ENCODE measurements at places on chromosomes 1 and 21.

DNA sequence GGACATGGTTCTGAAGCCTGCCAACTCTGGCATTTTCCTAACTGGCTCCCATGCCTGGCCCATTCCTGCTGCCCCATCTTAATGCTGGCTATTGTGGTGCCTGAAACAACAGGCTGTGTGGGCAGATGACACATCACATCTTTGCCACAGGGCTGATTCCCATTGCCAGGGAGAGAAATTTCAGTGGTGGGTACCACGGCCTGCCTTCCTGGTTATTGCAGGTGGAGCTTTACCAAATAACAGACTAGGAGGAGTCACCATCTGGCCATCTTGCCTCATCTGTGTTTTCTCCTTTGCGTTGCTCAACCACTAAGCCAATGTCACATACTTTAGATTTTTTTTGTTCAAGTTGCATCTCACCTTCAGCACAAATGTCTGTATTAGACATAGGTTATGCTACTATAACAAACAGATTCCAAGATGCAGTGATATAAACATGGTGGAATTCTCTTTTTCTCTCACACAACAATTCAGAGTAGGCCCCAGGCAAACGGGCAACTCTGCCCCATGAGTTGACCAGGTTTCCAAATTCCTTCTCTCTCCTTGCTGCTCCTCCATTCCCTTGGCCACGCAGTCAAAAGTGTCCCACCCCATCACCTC is 14.1 kb downstream of the CDA start:
- DNase-seq: no peak

DNA sequence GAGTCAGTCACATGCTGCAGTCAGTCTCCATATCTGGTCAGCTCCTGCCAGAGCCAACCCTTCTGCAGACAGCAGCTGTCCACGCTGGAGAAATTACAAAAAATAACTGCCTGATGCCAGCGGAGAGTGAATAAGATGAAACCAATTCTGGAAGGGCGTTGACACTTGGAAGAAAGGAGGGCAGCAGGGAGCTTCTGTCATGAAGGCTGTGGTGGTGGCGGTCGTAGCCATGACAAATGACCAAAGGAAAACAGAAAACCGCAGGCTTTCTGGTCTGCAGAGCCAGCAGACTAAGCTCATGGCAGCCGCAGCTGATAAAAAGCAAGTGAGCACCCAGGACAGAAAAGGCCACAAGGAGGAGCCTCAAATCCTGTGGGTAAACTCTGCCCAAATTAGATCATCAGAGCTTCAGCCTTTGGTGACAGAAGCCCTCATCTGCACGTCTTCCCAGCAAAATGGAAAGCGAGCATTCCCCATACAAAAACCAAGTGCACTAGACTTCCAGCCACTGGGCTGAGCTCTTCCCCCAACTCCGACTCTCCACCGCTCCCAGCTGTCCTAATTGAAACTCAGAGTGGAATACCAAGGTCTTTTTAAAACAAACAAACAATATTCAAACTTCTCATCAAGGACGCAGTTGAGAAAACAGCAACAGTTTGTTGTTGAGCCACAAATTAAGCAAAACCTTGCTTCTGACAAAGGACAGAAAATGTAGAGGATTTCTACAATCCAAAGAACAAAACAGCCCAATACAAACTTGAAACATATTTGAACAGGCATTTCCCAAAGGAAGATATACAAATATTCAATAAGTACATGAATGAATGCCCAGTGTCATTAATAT is 28.7 kb downstream of the RSPH1 start:
- DNase-seq: no peak

DNA sequence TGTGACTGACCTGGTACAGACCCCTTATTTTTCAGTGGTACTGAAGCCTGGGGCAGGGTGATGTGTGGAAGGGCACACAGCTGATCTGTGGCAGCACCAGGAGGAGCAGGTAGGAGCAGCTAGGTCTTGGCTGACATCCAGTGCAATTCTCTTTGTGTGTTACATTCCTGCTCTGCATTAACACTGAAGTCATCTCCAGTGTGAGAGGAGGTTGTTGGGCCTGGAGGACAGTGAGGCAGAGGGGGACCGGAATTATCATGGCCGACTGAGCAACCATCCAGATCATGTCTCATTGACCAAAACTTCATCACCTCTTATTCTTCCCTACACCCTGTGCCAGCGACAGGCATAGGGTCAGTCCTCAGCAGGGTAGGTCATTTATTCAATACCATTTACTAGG is 1.5 kb downstream of the SLAMF8 start:
- no peak for DNase-seq

DNA sequence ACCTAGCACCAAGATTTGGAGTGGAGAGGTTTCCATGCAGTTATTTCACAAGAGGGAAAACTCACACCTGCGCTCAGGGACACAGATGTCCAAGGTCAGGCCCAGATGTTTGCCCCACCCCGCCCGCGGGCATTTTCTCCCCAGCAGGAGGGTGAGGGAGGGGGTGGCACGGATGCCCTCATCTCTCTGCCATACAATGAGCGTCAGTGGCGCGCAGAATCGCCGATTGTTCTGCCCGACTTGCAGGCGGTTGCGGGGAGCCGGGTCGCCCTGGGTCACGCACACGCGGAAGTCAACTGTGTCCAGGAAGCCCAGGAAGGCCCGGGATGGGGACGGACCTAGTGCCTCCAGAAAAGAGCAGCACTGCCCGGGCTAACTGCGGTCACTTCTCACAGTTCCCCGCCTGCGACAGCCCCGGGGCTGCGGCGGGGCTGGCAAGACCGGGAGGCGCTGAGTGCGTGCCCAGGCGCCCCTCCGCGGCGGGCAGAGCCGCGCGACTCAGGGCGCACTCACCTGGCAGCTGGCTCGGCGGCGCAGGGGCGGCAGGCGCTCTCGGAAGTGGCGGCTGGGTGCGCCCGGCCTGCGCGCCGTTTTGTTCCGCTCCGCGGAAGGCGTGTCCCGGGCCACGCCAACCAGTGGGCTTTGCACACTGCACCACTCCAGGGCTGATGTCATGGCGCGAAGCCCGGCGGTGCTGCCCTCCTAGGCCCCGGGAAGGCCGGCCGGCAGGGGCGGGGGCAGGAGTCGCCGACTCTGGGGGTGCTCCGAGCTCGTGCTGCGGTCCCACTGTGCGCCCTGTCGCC is at the start of gene CSRP1:
Gene CSRP1 (minus strand): TSS at position 567 of the 803 bp plus-strand sequence. CDS start 10,820 bp downstream, outside the sequence.
- DNase-seq: no peak

- DNase-seq: peak; percentile 41
These were observed 54.2 kb upstream of the RGS7 start for GRCh38 chr1:241411056-241411775.

DNA sequence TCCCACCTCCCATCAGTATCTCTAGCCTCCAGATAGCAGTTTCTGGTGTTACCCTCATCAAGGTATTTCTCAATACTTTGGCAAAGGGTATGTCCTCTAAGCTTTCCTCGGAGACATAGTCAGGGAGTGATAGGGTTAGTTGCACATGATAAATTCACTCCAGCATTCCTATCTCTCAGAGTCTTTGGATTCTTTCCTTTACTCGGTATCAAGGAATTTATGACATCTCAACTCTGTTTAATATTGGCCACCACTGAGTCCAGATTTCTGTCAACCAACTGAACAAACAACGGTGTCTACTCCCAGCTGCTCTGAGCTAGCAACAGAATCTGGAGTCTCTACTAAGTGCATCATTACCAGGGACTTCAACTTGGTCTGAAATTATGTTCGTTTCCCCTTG is 233.4 kb downstream of the TM2D1 start:
- no peak for DNase-seq

DNA sequence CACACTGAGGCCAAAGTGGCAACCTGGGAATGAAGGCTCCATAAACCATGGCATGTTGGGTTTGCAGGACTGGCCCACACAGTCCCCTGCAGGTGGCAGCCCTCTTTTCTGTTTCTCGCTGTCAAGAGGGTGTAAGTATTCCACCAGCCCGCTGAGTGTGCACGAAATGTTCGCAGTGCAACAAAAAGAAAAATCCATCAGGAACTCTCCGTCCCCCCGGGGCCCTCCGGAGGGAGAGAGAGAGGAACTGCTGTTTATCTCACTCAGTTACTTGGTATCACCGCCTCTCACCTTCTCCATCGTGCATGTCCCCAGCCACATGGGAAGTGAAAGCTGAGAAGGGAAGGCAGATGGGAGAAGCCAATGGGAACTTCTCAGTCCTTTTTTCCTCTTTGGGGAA is 38.3 kb downstream of the NCF2 start:
- DNase-seq: no peak

DNA sequence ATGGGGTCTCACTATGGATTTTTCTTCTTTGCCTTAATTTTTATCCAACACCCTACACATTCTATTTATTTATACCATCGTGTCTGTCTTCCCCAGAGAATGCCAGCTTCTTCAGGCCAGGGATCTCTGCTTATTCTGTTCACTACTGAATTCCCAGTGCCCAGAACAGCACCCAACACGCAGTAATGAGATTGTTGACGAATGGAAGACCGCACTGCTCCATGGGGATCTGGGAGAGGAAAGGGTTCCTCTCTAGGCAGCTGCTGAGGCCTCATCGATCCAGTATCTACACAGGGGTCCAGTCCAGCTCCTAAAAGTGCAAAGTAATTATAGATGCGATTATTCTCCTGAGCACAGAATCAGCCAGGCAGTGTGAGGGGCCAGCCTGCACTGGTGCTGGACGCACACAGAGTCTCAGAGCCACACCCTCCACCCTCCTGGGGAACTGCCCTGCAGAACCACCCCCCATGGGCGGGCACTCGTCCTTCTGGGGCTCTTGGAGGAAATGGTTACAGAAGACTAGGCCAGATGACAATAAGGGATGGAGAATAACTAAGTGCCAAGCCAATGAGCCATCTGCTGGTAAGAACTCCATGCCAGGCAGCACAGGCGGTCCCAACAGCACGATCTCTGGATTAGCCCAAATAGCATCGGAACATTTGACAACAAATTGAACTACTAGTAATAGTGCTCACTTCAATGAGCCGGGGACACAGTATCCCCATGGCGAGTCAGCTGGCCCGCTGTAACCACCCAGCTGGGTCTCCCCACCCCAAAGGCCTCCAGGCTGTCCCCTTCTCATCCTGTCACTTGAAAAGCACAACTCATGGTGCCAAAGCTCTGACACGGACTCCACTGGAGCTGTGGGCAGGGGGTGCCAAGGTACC is 1.7 kb upstream of the PDE9A start:
- DNase-seq: no peak

- peak; percentile 63 for DNase-seq
These were observed 1.9 kb upstream of the ZSCAN20 start for GRCh38 chr1:33470495-33471012.

DNA sequence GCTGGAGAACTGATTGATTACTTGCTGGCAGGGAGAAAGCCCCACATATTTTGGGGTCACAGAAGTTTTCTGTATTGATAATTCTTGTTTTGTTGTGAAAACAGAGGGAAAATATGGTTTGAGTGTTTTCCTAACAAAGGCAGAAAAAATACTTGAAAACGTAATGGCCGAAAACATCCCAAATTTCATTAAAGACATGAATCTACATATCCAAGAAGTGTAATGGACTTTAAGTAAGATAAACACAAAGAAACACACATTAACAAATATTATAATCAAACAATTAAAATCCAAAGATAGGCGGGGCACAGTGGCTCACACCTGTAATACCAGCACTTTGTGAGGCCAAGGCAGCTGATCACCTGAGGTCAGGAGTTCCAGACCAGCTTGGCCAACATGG is 39.6 kb downstream of the SHCBP1L start:
- no peak for DNase-seq

- DNase-seq: no peak
These were observed 4.7 kb downstream of the CELF3 start for GRCh38 chr1:151711951-151712350.

DNA sequence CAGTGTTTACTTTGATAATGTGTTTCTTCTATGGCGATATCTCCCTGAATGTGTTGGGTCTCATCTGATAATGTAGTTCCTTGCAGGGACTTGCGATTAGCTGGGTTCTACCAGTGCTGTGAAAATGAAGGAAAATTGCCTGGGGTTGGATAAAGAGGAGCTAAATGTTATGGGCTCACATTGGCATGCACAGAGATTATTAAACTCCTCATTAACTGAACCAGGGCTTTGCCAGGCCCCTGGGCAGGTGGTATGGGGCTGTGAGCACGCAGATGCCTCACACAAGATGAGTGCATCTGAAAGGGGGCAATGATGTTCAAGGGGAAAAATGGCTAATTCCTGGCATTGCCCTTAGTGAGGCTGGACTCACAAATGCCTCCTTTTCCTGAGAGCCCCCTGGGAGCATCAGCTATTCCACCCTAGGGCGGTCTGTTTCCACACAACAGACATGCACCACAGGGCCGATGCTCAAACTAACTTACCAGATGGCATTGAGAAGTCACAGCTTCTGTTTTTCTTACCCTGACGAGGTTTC is 321.1 kb downstream of the SEC16B start:
- DNase-seq: no peak

- no peak for DNase-seq
These were observed 25.4 kb downstream of the EDARADD start for GRCh38 chr1:236419502-236419901.

DNA sequence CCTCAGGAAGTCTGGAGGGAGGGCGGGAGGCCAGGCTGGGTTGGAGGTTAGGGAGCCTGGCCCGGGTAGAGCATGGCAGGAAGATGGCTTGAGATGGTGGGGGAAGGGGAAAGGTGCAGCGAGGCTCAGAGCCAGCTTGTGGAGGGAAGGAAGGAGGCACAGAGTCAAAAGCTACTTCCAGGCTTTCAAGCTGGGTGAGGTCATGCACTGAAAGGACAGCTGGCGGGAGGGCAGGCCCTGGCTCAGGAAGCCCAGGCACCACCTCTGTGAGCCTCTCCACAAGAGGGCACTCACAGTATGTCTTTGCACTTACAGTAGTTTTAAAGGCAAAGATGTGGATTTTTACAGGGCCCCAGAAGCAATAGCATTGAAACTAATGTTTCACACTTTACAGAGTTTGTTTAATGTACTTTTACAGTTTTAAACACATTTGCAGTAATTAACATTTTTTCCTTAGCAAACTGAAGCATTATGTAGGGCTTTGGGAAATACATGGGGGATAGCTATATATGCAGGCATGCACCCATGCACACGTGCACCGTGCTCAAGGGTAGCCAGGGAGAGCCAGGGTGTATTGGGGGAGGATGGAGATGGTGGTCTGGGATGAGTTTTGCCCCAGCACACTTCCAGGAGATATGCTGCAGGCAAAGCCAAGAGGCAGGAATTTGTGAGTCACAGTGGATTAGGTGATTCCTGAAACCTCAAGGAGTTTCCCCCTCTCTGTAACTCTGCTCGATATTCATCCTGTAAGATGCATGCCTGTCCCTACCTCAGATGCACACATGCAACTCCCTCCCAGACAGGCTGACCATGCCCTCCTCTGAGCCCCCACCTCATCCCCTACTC is 6.1 kb upstream of the ADAM15 start:
- DNase-seq: no peak

- DNase-seq: no peak
These were observed 190.4 kb upstream of the TNR start for GRCh38 chr1:175933801-175934200.

- DNase-seq: no peak
These were observed 1.2 kb downstream of the TEKT2 start for GRCh38 chr1:36085126-36085525.

GRCh38 chr1:180893614-180894013 is 19.1 kb upstream of the KIAA1614 start:
- DNase-seq: no peak
